ENCODE measurements at places on chromosomes 5 and 9.

GRCh38 chr5:116272281-116272941 lies 187.6 kb downstream of the COMMD10 start:
- no peak for DNase-seq

DNA sequence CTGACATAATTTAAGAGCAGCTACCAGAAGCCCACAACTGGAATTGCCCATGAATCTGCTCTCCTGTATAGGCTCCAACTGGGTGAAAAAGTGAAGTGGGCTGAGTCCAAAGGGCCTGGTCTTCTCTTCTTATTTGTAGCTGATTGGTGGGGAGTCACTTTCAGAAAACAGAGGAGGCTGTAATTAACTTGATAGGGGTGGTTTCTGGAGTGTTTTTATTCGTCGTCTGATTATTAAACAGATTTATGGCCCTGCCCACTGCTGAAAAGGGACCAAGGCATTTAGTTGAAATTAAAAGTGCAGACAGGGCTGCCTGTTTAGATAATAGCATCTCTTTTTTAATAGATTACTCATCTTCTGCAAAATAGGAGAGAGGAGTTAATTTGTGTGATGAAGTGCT lies 81.0 kb upstream of the SAP30L start:
- DNase-seq, result no peak

- no peak for DNase-seq
Measured at GRCh38 chr5:171428168-171428696, 8.8 kb downstream of the FGF18 start.

- DNase-seq, result no peak
Measured at GRCh38 chr9:84337252-84337651, 3.3 kb downstream of the SLC28A3 start.

DNA sequence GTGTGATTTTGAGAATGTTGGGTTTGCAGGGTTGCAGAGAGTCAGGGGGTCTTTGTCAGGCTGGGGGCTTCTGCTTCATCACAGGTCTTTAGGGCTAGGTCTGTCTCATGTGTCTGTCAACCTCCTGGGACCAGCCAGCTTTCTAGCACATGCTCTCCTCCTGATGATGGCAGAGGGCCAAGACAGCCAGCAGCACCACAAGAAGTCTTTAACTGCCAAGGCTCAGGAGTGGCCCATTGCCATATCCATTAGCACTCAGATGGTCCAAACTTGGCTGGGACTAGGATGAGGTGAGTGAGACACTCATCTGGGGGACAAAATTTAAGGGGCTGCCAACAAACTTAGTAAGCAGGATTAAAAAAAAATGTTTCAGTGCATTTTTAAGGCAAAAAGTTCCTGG lies 384.2 kb upstream of the CDH10 start:
- peak; percentile 9 for DNase-seq

DNA sequence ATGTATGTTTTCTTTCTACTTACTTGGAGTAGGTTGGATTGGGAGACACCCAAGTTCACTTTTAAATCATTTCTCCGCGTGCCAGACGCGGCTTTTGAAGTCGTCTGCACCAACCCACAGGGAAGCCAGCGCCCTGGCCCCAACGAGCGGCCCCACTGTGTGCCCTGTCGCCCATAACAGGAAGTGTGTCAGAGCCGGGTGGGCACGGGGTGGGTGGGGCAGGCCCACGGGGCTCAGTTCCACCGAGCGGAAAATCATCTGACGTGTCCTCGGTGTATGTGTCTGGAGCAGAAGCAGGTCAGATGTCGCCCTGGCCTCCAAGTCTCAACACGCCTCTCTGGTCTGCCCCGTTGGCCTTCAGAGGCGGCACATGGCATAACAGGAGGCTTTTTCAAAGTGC lies 22.7 kb upstream of the SMIM23 start:
- no peak for DNase-seq

- DNase-seq, result no peak
Measured at GRCh38 chr9:27090711-27091110, 18.3 kb upstream of the TEK start.

- no peak for DNase-seq
Measured at GRCh38 chr5:82295959-82296531, 17.9 kb upstream of the RPS23 start.

- DNase-seq, result no peak
Measured at GRCh38 chr5:175558801-175559480, 80.6 kb downstream of the SFXN1 start.

GRCh38 chr5:109291090-109291489 lies 118.7 kb downstream of the PJA2 start:
- DNase-seq, result no peak

DNA sequence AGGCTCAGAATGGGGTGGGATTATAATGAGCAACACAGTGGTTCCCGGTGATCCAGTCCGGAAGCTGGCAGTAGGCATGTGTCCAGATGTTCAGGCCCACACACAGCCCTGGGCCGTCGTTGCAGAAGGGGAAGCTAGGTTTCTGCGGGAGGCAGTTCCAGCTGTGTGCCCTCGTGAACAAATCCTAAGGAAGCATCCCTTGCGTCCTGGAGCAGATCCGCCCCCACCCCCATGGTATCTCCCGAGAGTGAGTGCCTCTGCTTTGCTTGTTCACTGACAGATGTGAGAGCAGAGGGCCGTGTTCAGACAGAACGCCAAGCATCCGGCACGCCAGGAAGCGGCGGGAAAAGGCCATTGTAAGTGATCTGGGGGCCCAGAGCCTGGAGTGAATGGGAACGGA lies 104.8 kb downstream of the PDE6A start:
- no peak for DNase-seq

DNA sequence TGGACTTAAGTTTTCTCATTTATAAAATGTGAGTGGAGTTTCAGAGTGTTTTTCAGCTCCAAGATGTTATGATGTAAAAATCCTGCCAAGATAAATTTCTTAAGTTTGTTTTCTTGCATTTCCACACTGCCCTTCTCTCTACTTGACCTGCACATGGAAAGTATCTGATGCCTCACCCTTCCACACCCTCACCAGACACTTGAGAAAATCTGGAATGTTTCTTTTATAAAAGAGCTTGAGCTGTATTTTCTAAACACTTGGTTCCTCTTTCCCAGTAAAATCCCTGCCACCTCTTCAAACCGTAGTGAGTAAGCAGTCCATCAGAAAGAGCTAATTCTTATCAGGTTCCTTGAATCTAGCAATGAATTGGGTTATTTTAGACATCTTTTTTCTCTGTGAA lies 42.9 kb downstream of the FOXD1 start:
- DNase-seq, result no peak

Measured in NCI-H2171 treated with DMSO at 0.1 percent for 48 hours (cell line).